ENCODE measurements at places on chromosomes 13 and 19. TPM values are rescaled to one million over a fixed set of nuclear protein-coding genes. Genes with fewer than 3 reads are reported as not detected.

Gene KLK10
- total RNA-seq, result not detected

Gene STAP2
- 0.85 TPM for total RNA-seq

Gene ZNF285
- 5.6 TPM for total RNA-seq

Gene OR7D2
- 0.33 TPM for total RNA-seq

Gene LGALS14
- not detected for total RNA-seq

Gene GGACT
- 11.3 TPM for total RNA-seq

Gene ZNF429
- total RNA-seq, result 6.7 TPM

Gene HSPB6
- 0.75 TPM for total RNA-seq

Gene TNFSF9
- 6.9 TPM for total RNA-seq

Gene ZNF729
- total RNA-seq, result not detected

Gene ICAM5
- total RNA-seq, result 9.3 TPM

Gene DIRAS1
- 20.2 TPM for total RNA-seq

Gene AMER2
- not detected for total RNA-seq

Gene URAD
- total RNA-seq, result not detected

Gene OR7C2
- not detected for total RNA-seq

Gene CLEC17A
- total RNA-seq, result not detected

Gene IGSF23
- not detected for total RNA-seq

Gene PPP2R1A
- total RNA-seq, result 236 TPM

Gene SHANK1
- 0.65 TPM for total RNA-seq

Gene KIR2DL1
- total RNA-seq, result not detected

Gene SAE1
- 107 TPM for total RNA-seq

Gene IRGC
- not detected for total RNA-seq

Gene MAP4K1
- total RNA-seq, result 1.4 TPM

Gene ZNF256
- total RNA-seq, result 5.1 TPM

Gene UNC13A
- 2.0 TPM for total RNA-seq

Gene JAK3
- 6.9 TPM for total RNA-seq

Gene HAUS5
- 8.4 TPM for total RNA-seq

Gene OR1I1
- total RNA-seq, result not detected

Gene ELSPBP1
- not detected for total RNA-seq

Gene MIDN
- 75.3 TPM for total RNA-seq

Gene PIAS4
- total RNA-seq, result 26.3 TPM

Gene NLRP5
- not detected for total RNA-seq

Gene KLF2
- total RNA-seq, result 44.7 TPM

Gene C13orf42
- not detected for total RNA-seq

Gene SLC5A5
- total RNA-seq, result not detected

Gene C1QTNF9
- not detected for total RNA-seq

Gene ZNF547
- total RNA-seq, result 2.9 TPM

Gene CHST8
- not detected for total RNA-seq

Gene PTGER1
- total RNA-seq, result 0.29 TPM

Gene CLDND2
- not detected for total RNA-seq

Gene CGB2
- total RNA-seq, result not detected

Gene LIN37
- 18.6 TPM for total RNA-seq

Gene PSPN
- total RNA-seq, result 3.4 TPM

Gene FXYD3
- total RNA-seq, result not detected

Gene SIRT6
- 21.9 TPM for total RNA-seq

Gene ZNF628
- 9.1 TPM for total RNA-seq

Gene ATP4B
- total RNA-seq, result not detected

Gene SHC2
- 26.9 TPM for total RNA-seq

Gene MCEMP1
- not detected for total RNA-seq

Measured in chondrocyte (in vitro differentiated cells).